ENCODE measurements at places on chromosomes 2 and 18.

GRCh38 chr2:174157053-174157452 lies 91.3 kb downstream of the OLA1 start:
- DNase-seq, result no peak

DNA sequence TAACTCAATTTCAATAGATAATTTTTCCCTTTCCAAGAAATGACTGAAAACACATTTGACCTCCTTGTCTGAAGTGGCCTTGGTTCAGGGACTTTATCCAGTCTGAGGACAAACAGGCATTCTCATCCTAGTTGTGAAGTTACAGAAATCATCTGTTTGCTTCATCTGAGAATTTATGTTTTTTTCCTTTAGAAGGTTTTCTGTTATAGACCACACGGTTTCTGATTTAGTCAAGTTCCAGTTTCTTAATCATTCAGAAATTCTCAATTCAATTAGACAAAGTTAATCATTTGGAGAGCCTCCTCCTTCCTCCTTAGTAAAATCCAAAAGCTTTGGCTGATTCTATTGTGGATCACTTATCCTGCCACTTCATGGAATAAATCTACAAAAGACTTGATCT lies 60.9 kb downstream of the ICOS start:
- no peak for DNase-seq

- no peak for DNase-seq
Observed at GRCh38 chr2:38098421-38099098, 22.6 kb upstream of the CYP1B1 start.

- DNase-seq, result no peak
Observed at GRCh38 chr18:21479721-21480120, 120.8 kb downstream of the ESCO1 start.

GRCh38 chr2:114579542-114579941 lies 137.1 kb downstream of the DPP10 start:
- no peak for DNase-seq

DNA sequence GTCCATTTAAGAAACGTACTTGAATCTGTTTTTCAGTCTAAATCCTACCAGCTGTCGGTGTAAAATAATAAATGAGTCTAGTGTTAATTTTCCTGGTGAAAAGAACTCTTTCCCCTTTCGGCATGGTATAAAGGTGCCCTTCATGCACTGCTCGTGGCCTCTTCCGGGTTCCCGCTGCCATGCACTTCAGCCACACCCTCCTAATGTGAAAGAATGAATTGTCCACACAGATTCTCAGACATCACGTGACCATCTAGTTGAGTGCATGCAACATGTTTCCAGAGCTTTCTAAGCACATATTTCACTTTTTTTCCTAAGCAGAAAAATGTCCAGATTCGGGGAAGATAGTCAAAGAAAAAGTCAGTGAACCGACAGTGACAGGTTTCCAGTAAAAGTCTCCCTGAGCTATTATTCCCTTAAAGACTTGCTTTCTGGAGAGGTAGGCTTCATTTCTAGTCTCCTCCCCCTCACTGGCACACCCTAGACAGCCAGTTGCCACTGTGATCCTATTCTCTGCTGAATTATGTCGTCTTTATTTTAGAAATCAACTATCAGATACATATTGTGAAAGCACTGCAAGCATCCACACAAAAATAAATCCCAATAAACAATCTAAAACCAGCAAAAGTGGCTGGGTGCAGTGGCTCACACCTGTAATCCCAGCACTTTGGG lies 65.9 kb upstream of the RPL31 start:
- no peak for DNase-seq

- DNase-seq, result no peak
Observed at GRCh38 chr2:47984041-47984440, 77.7 kb upstream of the FBXO11 start.

DNA sequence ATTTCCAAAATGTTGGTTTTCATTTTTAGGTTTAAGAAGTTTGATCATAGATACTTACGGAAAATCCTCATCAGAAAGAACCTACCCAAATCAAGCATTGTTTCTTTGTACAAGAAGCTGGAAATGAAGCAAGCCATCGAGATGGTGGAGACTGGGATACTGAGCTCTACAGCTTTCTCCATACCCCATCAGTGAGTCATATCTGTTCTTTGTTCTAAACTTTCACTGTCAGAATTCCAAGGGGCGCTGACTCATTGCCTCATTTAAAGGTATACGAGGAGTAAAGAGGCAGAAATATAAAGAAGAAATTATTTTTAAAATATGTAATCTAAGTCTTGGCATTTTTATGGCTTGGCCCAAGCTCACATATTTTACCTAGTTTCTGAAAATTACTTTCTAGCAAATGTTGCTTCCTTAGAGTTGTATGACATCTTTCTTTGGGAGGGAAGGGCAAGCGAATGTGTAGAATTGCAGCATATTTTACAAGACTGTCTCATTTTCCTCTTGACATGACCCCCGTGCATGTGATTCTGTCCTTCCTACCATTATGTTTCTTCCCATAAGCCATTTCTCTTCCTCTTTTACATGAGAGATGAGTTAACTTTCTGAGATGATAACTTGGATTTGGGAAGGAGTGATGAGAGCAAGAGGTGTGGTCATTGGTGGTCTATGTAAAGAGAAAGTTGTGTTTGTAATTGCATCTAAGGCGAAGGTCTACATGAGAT lies 41.2 kb downstream of the SLC9A4 start:
- no peak for DNase-seq

DNA sequence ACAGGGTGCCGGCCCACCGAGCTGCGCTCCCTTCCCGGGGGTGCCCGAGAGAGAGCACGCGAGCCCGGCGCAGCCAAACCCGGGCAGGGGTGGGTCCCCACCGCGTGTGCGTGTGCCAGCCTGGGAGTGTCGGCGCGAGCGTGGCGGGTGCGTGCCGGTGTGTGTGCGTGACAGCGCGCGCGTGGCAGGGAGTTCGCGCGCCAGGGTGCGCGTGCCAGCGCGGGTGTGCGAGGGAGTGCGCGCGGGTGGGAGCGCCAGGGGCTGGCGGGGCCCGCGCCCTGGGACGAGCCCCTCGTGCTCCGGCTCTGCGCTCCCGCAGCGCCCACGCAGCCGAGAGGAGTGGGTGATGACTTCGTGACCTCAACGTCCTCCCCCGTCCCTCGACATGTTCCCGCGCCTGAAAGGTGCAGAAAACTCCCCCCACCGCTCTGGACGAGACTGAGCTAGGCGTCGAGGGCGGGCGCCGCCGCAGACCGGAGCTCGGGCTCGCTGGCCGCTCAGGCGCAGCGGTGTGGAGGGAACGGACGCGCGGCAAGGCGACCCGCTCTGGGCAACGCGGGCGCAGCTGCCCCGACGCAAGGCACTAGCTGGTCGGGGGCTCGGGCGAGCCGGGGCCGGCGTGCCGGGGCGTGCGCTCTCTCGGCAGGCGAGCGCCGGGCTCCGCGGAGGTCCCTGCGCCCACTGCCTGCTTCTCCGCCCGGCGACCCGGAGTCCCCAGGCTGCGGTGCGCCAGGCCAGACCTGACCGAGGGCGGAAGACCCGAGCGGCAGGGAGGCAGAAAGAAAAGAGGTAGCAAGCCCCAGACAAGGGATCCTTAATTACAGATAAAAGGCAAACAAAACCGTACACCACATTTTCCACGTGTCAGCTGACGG lies 582.8 kb downstream of the ZEB2 start:
- peak; percentile 80 for DNase-seq

DNA sequence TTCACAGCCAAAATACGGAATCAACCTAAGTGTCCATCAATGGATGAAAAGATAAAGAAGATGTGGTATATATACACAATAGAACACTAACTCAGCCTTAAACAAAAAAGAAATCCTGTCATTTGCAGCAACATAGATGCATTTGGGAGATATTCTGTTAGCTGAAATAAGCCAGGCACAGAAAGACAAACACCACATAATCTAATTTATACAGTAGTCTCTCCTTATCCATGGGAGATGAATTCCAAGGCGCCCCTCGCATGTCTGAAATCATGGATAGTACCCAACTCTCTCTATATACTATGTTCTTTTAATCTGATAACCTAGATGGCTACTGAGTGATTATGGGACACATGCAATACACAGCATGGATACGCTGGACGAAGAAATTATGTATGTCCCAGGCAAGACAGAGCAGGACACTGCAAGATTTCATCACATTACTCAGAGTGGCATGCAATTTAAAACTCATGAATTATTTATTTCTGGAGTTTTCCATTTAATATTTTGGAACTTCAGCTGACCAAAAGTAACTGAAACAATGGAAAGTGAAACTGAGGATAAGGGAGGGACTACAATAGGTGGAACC lies 39.5 kb downstream of the ORC4 start:
- no peak for DNase-seq

DNA sequence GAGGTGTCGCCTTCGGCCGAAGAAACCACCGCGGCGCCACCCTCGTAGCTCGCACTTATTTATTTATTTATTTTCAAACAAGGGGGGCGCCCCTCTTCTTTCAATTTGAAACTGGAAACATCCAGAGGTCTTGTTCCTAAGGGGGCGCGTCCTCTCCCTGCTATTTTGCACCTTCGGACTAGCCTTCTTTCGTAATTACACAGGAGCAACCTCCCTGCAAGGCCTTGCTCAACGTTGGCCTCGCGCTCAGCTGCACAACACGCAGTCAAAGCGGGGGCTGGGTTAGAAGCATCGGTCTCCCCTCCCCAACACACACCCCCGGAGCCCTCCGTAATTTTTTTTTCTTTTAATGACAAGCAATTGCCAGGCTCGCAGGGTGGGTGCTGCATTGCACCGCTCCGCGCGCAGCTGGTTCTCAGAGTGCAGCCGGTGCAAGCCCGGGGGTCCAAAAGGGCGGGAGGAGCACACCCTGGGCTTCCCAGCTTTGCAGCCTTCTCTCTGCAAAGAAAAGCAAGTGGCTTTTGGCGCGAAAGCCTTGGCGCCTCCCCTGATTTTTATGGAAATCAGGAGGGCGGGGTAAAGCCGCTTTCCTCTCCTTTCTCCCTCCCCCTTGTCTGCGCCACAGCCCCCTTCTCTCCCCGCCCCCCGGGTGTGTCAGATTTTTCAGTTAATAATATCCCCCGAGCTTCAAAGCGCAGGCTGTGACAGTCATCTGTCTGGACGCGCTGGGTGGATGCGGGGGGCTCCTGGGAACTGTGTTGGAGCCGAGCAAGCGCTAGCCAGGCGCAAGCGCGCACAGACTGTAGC lies at the start of gene MYCN:
TSS of gene MYCN (plus strand) at position 697 of the 807 bp plus-strand sequence. CDS start 1,515 bp downstream, outside the sequence.
- peak; percentile 82 for DNase-seq

GRCh38 chr2:44952143-44952805 lies 10.8 kb downstream of the SIX3 start:
- no peak for DNase-seq

DNA sequence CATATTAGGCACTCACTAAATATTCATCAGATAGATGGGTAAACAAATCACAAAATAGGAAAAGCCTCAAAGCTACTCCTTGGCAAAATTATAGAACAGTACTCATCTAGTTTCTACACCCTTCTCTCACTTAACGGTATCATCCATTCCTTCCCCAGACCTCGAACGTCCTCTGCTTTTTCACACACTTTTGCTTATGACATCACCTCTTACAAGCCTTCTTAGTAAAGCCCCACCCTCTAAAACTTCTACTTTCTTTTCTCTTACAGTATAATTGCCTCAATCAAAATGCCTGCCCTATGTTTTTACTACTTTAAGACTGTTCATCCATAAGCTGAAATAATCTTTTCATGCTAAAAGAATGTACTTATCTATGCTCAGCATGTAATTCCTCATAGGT lies 8.1 kb downstream of the CHN1 start:
- no peak for DNase-seq
